ENCODE measurements at places on chromosomes 2 and 18. TPM values are rescaled to one million over a fixed set of nuclear protein-coding genes. Genes with fewer than 3 reads are reported as not detected.

Gene EVA1A
- total RNA-seq, result not detected

Gene SERPINB5
- not detected for total RNA-seq

Gene LRRC30
- total RNA-seq, result not detected

Gene KYNU
- total RNA-seq, result not detected

Gene KIAA2012
- not detected for total RNA-seq

Gene FRZB
- total RNA-seq, result not detected

Gene DUSP19
- 5.0 TPM for total RNA-seq

Gene DQX1
- total RNA-seq, result 0.45 TPM

Gene INHBB
- not detected for total RNA-seq

Gene STON1
- total RNA-seq, result 0.57 TPM

Gene CSRNP3
- total RNA-seq, result not detected

Gene SPC25
- 31.0 TPM for total RNA-seq

DNA sequence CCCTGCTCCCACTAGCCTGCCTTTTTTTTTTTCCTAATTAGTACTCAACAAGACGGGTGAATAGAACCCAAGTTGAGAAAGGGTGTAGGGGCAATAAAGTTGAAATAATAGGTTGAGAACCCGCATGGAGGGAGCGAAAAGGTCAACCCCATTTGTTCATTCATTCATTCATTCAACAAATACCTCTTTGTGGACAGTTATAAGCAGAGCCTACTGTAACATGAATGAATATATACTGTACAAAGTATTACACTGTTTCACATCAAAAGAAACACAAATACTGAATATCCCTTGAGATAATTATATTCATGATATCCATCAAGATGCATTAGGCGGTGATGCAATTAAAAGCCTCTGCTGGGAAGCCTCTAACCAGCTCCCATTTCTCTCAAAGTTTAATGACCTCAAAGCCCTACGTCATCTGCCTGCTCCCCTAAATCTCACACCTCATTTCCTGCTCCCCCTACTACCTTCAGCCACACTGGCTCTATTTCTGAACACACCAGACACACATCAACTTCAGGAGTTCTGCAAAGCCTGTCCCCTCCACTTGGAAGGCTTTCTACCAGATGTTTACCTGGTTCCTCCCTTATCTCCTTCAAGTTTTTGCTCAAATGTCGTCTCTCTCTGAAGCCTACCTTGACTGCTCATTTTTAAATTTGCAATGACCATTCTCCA, 1.4 kb upstream of the NBAS start:
- no peak for DNase-seq
- no peaks in the 10 kb centered on the region for H3K27me3 ChIP-seq
- no peaks in the 10 kb centered on the region for H3K36me3 ChIP-seq
- peak overlapping the region; percentile 92 for H3K27ac ChIP-seq
- peaks cover 32% of the 10 kb centered on the region for H3K4me1 ChIP-seq

- H3K36me3 ChIP-seq, result peaks cover 11% of the 10 kb centered on the region
- no peak overlapping the region for H3K4me3 ChIP-seq
- no peaks in the 10 kb centered on the region for H3K27me3 ChIP-seq
- H3K27ac ChIP-seq, result no peak overlapping the region
Measured at GRCh38 chr2:196851088-196851487, 41.9 kb upstream of the C2orf66 start.

DNA sequence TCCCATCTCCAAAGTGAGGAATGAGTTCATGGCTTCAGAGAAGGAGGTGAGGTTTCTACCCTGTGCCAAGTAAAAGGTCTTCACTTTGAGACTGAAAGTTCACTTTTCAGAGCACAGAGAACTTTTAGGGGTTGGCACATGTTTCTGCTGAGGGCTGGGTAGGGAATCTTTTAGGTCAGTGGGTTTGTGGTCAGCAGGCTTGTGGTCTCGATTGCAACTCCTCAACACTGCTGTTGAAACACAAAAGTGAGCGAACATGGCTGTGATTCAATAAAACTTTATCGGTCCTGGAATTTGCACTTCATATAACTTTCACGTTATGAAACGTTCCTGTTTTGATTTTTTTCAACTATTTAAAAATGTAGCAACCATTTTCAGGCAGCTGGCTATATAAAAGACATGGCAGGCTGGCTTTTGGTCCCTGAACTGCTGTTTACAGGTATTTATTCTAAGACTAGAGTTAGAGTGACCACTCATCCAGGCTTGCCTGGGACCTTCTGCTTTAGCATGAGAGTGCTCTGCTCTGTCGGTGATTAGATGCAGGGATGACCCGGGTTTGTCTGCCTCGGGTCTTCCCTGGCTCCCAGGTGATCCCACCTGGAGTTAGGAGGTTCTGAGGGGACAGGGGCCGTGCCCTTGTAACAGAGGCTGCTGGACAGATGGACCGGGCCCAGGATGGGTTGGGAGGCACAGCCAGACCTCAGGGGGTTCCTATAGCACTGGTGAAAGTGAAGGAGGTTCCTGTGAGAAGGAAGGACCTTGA, 62.7 kb upstream of the TAF1B start:
- no peak overlapping the region for H3K4me3 ChIP-seq
- H3K27ac ChIP-seq, result no peak overlapping the region
- no peaks in the 10 kb centered on the region for H3K36me3 ChIP-seq
- no peak for DNase-seq
- peaks cover 45% of the 10 kb centered on the region for H3K4me1 ChIP-seq

DNA sequence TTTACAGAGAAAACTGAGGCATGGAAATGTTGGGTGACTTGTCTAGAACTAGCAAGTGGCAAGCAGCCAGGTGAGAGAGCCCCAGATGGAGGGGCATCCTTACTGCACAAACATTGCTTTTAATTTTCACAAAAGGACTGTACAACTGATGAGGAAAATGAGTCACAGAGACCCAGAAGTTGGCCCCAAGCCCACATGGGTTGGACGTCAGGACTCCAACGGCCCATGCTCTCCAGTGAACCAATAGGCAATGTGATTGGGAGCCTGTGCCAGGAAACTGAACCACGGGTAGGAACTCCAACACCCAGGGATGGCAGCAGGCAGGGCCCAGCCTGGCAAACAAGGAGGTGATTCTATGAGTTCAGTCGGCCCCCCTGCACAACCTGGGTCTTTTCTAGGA, 50.8 kb downstream of the PID1 start:
- H3K4me1 ChIP-seq, result no peaks in the 10 kb centered on the region
- DNase-seq, result no peak
- H3K27me3 ChIP-seq, result no peaks in the 10 kb centered on the region
- no peaks in the 10 kb centered on the region for H3K36me3 ChIP-seq

GRCh38 chr18:23703057-23703986, 14.1 kb downstream of the LAMA3 start:
- no peak overlapping the region for H3K4me3 ChIP-seq
- H3K36me3 ChIP-seq, result no peaks in the 10 kb centered on the region
- peaks cover 8% of the 10 kb centered on the region for H3K27me3 ChIP-seq
- H3K27ac ChIP-seq, result no peak overlapping the region
- H3K4me1 ChIP-seq, result no peaks in the 10 kb centered on the region

GRCh38 chr2:161983866-161984265, 90.1 kb downstream of the DPP4 start:
- no peak overlapping the region for H3K4me3 ChIP-seq
- no peak overlapping the region for H3K27ac ChIP-seq
- peaks cover 18% of the 10 kb centered on the region for H3K4me1 ChIP-seq
- H3K27me3 ChIP-seq, result no peaks in the 10 kb centered on the region
- DNase-seq, result no peak
- H3K36me3 ChIP-seq, result no peaks in the 10 kb centered on the region

- peaks cover 2% of the 10 kb centered on the region for H3K27me3 ChIP-seq
- H3K4me3 ChIP-seq, result no peak overlapping the region
- DNase-seq, result no peak
- H3K27ac ChIP-seq, result no peak overlapping the region
Measured at GRCh38 chr2:196066291-196067087, 2.1 kb downstream of the DNAH7 start.

GRCh38 chr2:20349513-20349921, 1.1 kb downstream of the PUM2 start:
- H3K27me3 ChIP-seq, result no peaks in the 10 kb centered on the region
- H3K36me3 ChIP-seq, result peaks cover 25% of the 10 kb centered on the region
- no peak for DNase-seq
- peaks cover 41% of the 10 kb centered on the region for H3K4me1 ChIP-seq

DNA sequence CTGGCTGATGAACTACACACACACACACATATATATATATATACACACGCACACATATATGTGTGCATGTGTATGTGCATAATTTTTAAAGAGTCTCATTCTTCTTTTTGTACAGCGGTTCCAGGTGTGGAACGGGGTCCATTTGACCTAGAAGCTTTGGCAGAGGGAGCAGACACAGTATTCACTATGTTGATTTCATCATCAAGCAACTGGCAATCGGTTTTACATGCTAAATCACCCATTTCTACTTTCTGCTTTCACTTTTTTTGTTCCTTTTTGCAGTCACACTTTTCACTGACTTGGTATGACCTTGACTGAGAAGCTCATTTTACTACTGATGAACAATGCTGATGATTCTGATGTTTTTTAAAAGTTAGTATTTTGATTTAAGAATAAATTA, 63.0 kb upstream of the PGAP1 start:
- peaks cover 80% of the 10 kb centered on the region for H3K4me1 ChIP-seq
- H3K4me3 ChIP-seq, result no peak overlapping the region
- DNase-seq, result peak; percentile 10

- H3K4me1 ChIP-seq, result no peaks in the 10 kb centered on the region
- no peaks in the 10 kb centered on the region for H3K27me3 ChIP-seq
- no peak overlapping the region for H3K4me3 ChIP-seq
- peak; percentile 75 for DNase-seq
Measured at GRCh38 chr2:18749912-18750526, 160.7 kb upstream of the NT5C1B start.

DNA sequence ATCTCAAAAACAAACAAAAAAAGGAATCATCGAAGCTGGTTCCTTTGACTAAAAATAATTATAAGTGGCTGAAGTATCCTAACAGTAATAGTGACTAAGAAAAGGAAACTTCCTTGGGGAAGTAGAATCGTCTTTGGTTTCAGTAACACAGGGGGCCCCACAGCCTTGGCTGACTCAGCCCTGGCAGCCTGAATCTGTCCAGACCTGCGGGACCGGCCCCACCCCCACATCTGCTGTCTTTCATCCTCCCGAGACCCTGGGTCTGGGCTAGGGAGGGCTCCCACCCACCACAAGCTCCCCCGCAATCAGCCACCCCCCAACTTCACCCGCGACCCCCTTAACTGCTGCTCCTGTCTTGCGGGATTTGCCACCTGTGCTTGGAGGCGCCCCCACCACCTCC, 1452.6 kb upstream of the ACVR2A start:
- no peak overlapping the region for H3K4me3 ChIP-seq
- H3K27ac ChIP-seq, result no peak overlapping the region
- H3K4me1 ChIP-seq, result no peaks in the 10 kb centered on the region
- no peaks in the 10 kb centered on the region for H3K27me3 ChIP-seq
- DNase-seq, result no peak

DNA sequence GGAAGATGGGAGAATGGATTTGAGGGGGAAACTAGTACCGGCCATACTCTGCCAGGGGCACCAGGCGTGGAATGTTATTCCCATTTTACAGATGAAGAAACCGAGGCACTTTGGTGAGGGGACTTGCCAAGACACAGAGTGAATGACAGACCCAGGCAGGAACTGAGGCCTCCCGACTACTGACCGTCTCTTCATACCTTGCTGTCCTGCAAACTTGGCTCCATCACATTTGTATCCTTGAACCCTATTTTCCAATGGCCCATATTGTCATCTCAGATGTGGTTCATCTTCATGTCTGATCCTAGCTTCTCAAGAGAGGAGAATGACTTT, 6.2 kb upstream of the TFCP2L1 start:
- DNase-seq, result no peak
- no peak overlapping the region for H3K27ac ChIP-seq
- H3K36me3 ChIP-seq, result no peaks in the 10 kb centered on the region
- H3K4me3 ChIP-seq, result no peak overlapping the region
- peaks cover 9% of the 10 kb centered on the region for H3K27me3 ChIP-seq
- H3K4me1 ChIP-seq, result no peaks in the 10 kb centered on the region

- H3K36me3 ChIP-seq, result no peaks in the 10 kb centered on the region
- no peak overlapping the region for H3K4me3 ChIP-seq
- no peak for DNase-seq
- H3K27me3 ChIP-seq, result no peaks in the 10 kb centered on the region
Measured at GRCh38 chr18:41396861-41397260, 558.2 kb upstream of the PIK3C3 start.

DNA sequence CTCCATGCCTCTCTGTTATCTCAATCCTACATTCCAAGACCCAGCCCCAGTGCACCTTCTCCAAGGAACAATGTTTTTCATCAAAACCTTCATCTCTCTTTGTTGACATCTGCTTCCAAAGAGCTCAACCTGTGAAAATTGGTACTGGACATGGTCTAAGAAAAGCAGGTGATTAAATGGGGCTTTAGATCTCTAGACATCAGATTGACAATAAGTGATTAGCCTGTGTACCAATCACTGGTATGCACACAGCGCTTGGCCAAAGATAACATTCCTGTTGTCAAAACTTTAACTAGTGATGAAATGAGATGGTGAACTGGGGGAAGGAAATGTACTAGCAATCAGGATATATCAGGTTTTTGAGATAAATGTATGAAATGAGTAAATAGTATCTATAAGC, 183.3 kb downstream of the TDRD15 start:
- no peaks in the 10 kb centered on the region for H3K27me3 ChIP-seq
- H3K27ac ChIP-seq, result no peak overlapping the region
- H3K4me1 ChIP-seq, result no peaks in the 10 kb centered on the region
- H3K4me3 ChIP-seq, result no peak overlapping the region
- no peaks in the 10 kb centered on the region for H3K36me3 ChIP-seq
